ENCODE measurements at places on chromosomes 12 and 14.

DNA sequence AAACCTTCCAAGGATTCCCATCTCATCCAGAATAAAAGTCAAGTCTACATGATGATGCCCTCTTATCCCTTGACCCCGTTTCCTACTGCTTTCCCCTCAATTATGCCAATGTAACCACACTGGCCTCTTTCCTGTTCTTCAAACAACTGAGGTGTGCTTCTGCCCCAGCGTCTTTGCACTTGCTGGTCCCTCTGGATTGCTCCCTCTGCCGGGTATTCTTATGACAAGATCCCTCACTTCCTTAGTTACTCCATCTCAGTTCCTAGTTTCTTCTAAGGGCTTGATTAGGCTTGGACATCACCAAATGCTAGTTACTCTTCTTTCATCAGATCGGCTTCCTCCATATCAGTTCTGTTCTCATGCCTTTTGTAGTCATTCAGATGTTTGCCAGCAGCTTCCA lies 32.7 kb upstream of the PELI2 start:
- no peak for DNase-seq

DNA sequence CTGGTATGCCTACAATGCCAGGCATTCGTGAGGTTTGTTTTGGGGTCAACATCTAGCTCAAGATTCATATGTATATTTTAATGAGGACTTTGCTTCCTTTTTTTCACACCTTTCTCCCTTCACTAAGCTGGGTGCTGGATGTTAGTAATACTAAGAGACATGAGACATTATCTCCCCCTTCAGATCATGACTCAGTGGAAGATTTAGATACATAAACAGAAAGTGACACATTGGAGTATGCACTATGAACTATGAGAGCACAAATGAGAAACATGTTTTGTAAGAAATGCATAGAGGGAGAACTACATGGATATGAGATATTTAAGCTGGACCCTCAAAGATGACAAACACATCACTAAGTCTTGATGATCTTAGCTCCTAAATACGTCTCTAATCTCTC lies 286.3 kb downstream of the RPAP3 start:
- no peak for DNase-seq

DNA sequence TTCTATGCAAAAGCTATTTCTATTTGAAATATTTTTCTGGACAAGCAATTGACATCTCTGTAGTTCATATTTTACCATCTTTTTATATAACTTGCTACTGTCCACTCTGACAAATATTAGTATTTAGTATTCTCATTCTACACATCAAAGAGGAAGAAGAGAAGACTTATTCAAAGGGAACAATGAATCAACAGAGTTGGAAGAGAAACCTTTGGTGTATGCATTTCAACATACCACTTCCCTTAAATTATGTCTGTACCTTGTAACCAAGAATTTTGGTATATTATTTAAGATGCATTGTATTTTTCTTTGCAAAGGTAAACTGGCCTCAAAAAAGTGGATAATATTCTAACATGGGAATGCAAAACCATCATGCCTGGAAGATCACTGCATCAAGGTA lies 72.1 kb upstream of the DUSP6 start:
- DNase-seq, result no peak

DNA sequence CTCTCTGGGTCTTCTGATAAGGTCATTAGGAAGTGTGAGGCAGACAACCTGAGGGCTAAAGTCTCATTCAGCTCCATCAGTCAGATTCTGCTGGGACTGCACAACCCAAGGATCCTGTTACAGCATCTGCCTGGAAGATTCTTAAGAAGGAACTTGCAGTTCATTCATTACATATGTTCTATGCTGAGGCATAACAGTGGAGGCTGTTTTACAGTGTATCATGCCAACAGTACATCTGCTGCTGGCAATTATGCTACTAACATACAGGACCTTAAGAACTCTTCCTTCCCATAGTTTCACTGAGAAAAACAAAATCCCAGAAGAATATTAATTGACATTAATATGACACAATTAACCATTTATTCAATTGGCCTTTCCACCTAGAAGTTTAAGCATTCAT lies 968.6 kb downstream of the DIO2 start:
- no peak for DNase-seq

DNA sequence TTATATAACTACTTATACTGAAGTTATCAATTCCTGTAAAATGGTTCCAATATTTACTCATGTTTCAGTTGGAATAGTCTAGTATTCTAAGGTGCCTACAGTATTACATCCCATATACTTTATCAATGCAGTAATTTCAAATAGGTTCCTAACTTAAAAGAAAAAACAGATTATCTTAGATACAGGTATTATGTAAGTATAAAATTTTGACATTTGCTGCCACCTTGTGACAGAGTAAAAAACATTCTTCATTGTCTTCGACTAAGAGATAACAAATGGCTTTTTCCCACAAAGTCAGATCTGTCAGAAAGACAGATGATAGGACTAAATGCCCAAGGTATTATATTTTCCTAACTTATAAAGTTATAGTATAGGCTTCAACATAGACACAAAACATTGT lies 78.7 kb downstream of the TXNDC16 start:
- DNase-seq, result no peak

DNA sequence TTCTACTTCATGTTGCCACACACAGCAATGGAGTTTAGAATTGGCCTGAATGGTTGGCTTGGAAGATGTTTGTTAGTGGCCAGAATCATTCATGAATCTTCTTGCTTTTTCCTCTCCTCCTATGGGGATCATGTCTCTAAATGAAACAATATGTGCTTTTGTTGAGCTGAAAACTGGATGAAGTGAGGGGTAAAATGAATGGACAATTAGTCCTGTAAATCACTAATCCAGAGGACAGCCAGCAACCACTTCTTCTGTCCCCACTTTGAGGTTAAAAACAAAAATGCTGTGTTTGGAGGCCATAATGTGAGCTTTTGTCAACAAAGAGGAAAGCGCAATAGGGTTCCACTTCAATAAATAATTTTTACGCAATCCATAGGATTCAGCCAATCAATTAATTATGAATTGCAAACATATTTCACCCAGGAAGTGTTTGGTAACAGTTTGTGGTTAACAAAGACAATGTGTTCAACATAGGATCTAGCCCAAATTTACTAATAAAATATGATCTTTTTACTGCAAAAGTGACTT lies 30.3 kb upstream of the AMIGO2 start:
- DNase-seq, result no peak

GRCh38 chr12:115422845-115423545 lies 739.0 kb upstream of the TBX3 start:
- DNase-seq, result no peak

DNA sequence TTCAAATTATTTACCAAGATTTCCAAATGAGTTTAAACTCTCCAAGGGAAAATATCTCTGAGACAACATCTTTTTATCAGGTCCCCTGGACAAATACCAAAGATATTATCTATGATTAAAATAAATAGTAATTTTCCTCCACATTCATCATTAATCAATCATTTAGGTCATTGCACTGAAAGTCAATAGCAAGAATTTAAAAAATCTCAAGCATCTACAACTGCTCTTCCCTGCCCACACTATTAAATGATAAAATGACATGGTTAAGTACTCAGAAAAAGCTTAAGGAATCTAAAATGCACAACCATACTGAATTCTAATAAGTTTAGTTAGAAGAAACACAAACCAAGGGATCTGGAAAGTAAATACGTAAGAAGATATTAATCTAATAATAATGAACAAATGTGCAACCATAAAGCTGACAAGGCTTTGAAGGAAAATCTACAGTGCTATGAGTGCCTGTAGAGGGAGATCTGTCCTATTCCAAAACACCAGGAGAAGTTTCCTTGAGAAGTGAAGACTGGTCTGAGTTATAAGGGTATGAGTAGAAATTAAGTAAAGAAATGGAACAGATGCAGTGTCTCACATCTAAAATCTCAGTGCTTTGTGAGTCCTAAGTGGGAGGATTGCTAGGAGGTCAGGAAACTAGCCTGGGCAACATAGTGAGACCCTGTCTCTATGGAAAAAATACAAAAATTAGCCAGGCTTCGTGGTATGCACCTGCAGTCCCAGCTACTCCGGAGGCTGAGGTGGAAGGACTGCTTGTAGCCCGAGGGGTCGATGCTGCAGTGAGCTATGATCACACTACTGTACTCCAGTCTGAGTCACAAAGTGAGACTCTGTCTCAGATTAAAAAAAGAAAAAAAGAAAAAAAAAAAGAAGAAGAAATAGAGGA lies 19.2 kb downstream of the INTS13 start:
- DNase-seq, result no peak

- DNase-seq, result no peak
Observed at GRCh38 chr12:92075425-92075914, 70.2 kb downstream of the BTG1 start.

GRCh38 chr12:89347325-89347829 lies 4.9 kb downstream of the DUSP6 start:
- no peak for DNase-seq

DNA sequence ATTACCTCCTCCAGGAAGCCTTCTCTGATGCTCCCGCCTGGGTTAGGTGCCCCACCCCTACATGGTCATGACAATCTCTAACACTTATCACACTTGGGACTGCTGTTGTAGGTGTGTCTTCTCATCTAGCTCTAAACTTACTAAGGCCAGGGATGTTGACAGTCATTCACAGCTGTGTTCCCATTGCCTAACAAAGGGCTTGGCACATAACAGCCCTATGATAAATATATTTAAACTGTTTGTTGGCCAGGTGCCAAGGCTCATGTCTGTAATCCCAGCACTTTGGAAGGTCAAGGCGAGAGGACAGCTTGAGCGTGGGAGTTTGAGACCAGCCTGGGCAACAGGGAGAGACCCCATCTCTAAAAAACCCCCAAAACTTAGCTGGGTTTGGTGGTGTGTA lies 98.8 kb upstream of the RGS6 start:
- no peak for DNase-seq

- no peak for DNase-seq
Observed at GRCh38 chr14:84312551-84312950, 1217.4 kb upstream of the FLRT2 start.

DNA sequence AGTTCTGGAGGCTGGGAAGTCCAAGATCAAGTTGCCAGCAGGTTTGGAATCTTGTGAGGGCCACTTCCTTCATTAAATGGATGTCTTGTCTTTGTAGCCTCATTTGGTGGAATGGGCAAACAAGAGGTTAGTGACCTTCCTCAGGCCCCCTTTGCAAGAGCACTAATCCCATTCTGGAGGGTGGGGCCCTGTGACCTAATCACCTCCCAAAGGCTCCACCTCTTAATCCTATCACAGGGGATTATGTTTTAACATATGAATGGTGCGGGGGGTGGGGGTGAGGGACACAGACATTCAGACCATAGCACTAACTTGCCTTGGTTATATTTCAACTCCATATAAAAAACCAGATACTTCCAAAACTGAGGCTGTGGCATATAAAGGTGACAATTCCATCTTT lies 59.9 kb upstream of the PPP4R3A start:
- no peak for DNase-seq

- no peak for DNase-seq
Observed at GRCh38 chr12:64551676-64552075, 58.6 kb upstream of the RASSF3 start.

GRCh38 chr14:49893309-49894213 lies 679 bp downstream of the ARF6 start:
- DNase-seq, result peak; percentile 64

- DNase-seq, result no peak
Observed at GRCh38 chr12:40153432-40153831, 47.6 kb upstream of the SLC2A13 start.

Measured in effector memory CD4-positive, alpha-beta T cell (primary cell).